Substantia nigra (tissue), 51 donors: ENCODE measurements at places on chromosomes 2 and 18.

- no peak for DNase-seq
These were observed 188.7 kb downstream of the DPP10 start for GRCh38 chr2:114631146-114631545.

- DNase-seq: no peak
These were observed 9.5 kb upstream of the ZBTB7C start for GRCh38 chr18:48418539-48419276.

DNA sequence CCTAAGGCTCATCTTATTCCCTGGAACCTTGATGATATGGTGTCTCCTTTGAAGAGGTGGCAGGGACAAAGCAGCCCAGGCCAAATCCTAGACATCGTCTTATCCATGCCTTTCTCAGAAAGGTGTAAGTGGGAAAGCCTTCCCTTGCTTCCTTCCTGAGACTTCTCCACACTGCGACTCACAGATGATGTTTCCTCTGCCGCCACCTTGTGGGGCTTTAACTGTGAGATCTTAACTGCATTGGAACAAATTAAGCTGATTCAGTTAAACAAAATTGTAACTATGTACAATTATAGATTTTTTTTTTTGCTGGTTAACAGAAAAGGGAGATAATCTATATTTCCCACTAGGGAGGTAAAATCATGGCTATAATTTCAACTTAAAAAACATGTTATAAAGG lies 10.0 kb upstream of the GCA start:
- DNase-seq: peak; percentile 24

GRCh38 chr2:21251216-21251980 lies 127.6 kb downstream of the TDRD15 start:
- no peak for DNase-seq

GRCh38 chr18:7488571-7488970 lies 78.5 kb upstream of the PTPRM start:
- DNase-seq: no peak

GRCh38 chr2:59389240-59389639 lies 1148.1 kb upstream of the FANCL start:
- DNase-seq: no peak

DNA sequence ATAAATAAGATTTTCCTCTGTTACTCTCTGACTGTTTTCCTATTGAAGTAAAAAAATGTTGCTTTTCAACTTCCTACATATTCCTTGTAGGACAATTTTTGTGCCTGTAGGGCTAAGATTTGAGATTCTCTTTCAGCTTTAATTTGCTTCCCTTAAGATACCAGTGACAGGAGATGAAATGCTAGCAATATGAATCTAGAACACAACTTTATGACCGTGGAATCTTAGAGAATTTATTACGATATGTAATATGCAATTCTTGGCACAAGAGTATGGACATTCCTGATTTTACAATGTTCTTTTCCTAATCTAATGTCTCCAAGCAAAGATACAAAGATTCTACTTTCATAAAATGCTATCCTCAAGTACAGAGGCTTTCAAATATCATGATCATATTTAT lies 180.9 kb downstream of the KCNE4 start:
- DNase-seq: no peak

- DNase-seq: no peak
These were observed 193.3 kb downstream of the FSHR start for GRCh38 chr2:48961009-48961408.

- DNase-seq: no peak
These were observed 10.7 kb upstream of the ADCY3 start for GRCh38 chr2:24930768-24931167.

GRCh38 chr18:11514267-11514666 lies 95.1 kb upstream of the SLC35G4 start:
- no peak for DNase-seq

DNA sequence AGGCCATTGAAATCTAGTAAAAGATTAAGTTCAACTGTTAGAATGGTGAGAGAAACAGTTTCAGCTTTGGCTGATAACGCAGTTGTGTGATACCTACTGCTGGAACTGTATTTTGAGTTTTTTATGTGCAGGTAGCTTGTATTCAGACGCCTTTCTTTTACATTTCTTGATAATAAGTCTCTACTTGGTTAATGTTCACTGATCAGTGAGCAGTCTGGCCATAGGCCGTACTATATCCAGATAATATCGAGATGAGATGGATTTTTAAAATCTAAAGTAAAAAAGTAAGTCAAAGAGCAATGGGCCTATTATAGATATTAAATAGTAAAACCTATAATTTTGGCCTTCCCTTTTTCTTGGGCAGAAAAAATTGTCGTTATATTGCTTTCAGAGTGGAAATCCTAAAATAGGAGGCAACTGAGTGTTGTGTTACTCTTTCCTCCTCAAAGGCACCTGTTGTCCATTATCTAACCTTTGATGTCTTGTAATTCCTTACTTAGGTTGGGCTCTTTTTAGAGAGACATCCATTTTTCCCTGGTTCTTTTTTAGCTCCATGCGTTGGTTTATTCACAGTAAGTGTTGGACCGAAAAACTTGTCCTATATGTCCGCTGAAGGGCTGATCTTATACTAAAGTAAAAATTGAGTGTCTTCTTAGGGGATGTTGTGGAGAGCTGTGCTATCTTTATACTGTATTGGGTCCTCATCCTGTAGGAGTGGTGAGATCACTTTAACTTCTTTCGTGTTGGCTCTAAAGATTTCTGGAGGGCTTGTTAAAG lies 1.7 kb downstream of the EML4 start:
- no peak for DNase-seq

GRCh38 chr2:113175736-113176695 lies 2.2 kb downstream of the PSD4 start:
- DNase-seq: no peak

GRCh38 chr2:171316755-171317337 lies 116.9 kb downstream of the METTL8 start:
- DNase-seq: no peak

GRCh38 chr2:72112401-72112800 lies 35.3 kb downstream of the CYP26B1 start:
- DNase-seq: no peak

- no peak for DNase-seq
These were observed 374.9 kb upstream of the VWC2L start for GRCh38 chr2:214035921-214036320.

GRCh38 chr2:139293992-139294548 lies 513.9 kb upstream of the NXPH2 start:
- DNase-seq: no peak

DNA sequence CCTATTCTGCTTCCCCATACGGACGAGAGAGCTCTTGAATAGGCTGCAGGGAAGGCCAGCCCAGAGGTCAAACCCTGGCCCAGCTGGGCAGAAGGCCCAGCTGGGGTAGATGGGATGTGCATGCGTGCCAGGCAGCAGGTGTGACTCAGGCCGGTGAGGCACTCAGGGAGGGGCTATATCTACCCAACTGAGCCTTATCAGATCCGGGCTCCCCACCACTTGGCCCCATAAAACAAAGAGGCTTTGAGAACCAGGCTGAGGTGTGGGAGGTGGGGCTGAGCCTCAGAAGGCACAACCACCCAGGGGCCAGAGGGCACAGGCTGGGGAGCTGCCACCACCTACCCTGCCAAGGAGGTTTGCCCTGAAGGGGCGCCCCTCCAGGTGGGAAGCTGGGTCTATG lies 8.0 kb upstream of the CFAP65 start:
- DNase-seq: no peak

DNA sequence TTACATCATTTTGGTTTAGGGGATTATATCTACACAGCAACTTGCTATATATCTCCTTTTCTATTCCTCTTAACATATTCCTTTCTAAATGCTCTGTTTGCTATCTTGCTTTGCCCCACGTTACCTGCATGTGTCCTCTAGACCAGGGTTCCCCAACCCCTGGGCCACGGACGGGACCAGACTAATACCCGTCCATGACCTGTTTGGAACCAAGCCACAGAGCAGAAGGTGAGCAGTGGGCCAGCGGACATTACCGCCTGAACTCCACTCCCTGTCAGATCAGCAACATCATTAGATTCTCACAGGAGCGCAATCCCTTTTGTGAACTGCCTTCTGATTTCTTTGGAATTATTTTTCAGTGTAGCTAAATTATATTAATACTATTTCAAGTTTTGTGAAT lies 66.7 kb downstream of the KCMF1 start:
- DNase-seq: no peak

DNA sequence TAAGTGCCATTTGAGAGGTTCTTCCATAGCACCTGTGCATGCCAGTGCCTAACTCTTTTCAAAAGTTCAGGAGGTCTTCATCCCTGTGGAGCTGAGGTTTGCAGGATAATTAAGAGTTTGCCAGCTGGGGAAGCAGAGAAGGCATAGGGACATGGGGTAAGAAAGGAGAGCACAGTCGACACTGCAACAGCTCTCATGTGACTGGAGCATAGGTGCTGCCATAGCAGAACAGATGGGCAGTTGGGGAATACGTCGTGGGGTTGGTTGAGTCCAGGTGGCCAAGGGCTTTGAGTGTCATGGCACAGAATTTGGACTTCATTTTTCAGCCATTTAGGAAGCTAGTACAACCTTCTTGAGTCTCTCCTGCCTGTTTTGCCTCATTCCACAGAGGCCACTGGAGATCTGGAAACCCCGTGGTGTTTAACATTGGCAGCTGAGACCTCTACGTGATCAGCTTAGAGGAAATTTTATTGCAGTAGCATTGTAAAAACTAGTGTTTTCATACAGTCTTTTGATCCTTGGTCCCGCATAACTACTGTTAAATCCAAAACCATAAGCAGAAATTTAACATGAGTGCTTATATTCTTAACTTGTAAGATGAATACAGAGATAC lies 65.1 kb downstream of the CRIM1 start:
- no peak for DNase-seq

DNA sequence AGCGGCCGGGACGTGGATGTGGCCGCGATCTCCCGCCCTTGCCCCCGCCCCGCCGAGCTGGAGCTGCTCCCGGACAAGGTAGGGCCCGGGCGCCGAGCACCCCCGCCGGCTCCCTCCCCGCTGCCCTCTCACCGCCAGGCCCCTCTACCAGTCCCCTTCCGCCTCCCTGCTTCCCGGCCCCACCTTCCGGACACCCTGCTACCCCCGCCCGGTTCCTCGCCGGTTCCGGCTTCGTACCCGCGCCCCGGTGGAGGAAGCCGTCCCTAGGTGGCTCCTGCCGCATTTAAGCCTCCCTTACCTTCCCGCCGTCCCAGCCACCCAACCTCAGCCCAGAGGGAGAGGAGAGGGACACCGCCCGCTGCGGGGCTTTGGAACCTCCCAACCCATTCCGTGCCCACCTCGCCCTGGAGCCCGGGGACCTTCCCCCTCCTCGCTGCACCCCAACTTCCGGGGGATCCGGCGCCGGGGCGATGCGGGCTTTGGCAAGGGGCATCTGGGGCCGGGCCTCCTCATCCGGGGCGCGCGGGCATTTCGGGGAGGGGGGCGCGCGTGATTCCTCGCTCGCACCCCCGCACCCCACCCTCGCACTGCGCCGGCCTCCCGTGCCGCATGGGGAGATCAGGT lies 475 bp downstream of the B3GNT2 start:
- DNase-seq: peak; percentile 46

- DNase-seq: no peak
These were observed 71.5 kb downstream of the DAW1 start for GRCh38 chr2:227942965-227943364.

DNA sequence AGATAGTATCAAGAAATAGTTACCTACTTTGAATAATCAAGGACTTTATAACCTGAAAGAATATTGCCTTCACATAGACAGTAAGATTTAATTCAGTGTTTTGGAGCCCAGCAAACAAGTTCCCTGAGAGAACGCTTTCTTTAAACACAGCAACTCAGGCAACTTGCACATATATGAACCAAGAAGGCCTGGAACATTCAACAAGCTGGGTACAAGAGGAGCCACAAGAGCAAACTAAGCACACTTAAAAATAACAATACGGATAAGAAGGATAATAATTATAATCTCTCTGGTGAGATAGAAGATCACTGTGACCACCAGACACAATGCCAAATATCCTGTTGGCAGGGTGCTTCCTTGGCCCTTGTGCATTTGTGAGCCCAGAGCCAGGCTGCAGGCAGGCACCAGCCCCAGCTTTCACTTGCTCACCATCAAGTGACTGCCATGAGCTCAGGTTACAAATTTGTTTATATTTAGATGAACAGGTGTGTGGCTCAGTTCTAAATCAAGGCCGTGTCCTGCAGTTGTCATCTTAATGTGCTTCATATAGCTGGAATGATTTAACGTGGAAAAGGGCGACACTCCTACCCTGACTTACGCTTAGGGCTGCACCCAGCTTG lies 446.6 kb downstream of the IRS1 start:
- no peak for DNase-seq

- DNase-seq: no peak
These were observed 35.2 kb downstream of the WDPCP start for GRCh38 chr2:63553049-63553448.

GRCh38 chr2:144471305-144472045 lies 48.4 kb downstream of the ZEB2 start:
- no peak for DNase-seq

- DNase-seq: no peak
These were observed 37.1 kb downstream of the PIEZO2 start for GRCh38 chr18:11112286-11112685.

- DNase-seq: no peak
These were observed 40.7 kb upstream of the FZD7 start for GRCh38 chr2:201992960-201993359.

- no peak for DNase-seq
These were observed 152.9 kb downstream of the SMAD7 start for GRCh38 chr18:48797841-48798255.

DNA sequence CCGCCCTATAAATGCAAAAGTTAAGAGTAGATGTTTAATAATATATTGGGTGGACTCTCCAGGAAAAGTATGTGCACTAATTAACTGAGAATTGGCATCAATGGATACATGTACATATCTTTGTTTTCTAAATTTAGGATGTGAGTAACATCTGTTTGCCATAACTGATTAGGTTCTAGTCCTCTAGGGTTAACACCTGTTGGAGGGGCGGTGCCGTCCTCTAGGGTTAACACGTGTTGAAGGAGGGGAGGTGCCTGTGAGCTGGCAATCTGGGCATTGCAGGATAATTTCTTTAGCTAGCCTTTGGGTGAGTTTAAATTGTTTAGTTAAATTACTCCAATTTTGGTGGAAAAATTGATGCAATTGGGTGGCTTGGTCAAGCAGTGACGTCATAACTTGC lies 30.9 kb downstream of the HTR2B start:
- no peak for DNase-seq

DNA sequence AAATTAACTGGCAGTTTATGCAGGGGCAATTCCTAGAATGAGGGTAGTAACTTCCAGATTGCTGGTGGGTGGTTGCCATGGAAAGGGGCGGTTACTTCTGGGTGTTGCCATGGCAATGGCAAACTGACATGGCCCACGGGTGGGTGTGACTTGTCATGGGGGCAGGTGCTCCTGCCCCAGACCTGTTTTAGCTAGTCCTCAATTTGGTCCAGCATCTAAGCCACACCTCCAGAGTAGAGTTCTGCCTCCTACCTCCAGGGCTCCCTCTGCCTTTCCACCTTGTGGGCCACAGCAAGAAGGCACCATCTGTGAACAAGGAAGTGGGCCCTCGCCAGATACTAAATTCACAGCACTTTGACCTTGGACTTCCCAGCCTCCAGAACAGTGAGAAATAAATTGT lies 148.7 kb downstream of the TFCP2L1 start:
- DNase-seq: no peak

DNA sequence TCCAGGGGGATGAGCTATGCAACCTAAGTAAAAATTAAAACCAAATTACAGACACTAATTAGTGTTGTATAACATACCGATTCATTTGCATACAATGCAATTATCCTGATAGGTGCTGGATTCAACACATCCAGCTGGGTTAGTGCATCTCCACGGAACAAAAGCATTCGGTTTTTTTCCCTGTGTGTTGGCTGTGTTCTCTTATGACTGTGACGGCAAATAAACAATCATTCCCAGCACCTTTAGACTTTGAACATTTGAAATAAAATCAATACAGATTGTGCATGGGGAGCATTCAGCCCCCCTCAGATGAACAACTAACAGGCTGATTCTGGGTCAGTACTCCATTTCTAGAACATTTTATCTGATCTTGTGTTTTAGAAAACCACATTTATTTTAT lies 22.7 kb downstream of the FAM124B start:
- no peak for DNase-seq
